ENCODE measurements at places on chromosomes 5 and 9. TPM values are rescaled to one million over a fixed set of nuclear protein-coding genes. Genes with fewer than 3 reads are reported as not detected.

Gene CMYA5
- total RNA-seq = 0.08 TPM

Gene LPAR1
- total RNA-seq = not detected

Gene RIOK2
- 23.8 TPM for total RNA-seq

Gene HINT2
- 59.6 TPM for total RNA-seq

Gene NTNG2
- 2.2 TPM for total RNA-seq

Gene NOXA1
- 1.0 TPM for total RNA-seq

Gene CDC42SE2
- 166 TPM for total RNA-seq

Gene AGTPBP1
- 41.8 TPM for total RNA-seq

All from activated naive CD4-positive, alpha-beta T cell treated with anti-CD3 and anti-CD28 coated beads, Interleukin-2, amount 10 ng/mL, durations not matched to agents 5 hours and 36 hours (primary cell).